Neuronal stem cell (in vitro differentiated cells): ENCODE measurements at places on chromosomes 1 and 21.

- H3K4me1 ChIP-seq = no peaks in the 10 kb centered on the region
- H3K4me3 ChIP-seq = no peak overlapping the region
- H3K27ac ChIP-seq = no peak overlapping the region
- no peaks in the 10 kb centered on the region for H3K27me3 ChIP-seq
These were observed 285.1 kb downstream of the CACNA1E start for GRCh38 chr1:181768211-181768929.

DNA sequence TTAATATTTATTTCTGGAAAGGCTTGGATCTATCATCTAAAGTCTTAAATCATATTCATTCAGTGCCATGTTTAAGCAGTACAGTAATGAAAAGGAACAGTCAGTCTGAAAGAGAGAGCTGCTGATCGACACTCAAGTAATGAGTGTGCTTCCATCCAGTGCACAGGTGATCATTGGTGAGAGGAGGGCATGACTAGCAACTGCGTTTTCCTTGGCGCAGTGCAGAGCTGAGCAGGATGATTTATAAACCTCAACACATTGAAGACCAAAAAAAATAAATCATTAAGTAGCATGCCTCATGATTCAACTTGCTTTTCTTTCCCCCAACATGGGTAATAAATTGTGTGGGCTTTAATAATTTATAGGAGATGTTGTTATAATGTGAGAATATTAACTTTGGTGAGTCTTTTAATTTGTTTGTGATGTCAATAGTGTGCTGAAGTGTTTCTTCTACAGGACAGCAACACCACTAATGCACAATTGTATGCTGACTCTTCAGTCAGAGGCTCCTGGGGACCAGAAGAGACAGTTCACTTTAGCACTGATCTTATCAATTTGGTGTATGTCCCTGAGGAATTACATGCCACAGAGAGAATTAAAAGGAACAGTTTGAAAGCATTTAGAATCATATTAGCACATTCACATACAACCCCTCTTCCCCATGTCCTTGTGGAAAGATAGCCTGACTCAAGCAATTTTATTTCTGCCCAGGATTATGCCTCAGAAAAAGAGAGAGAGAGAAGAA is 199.7 kb upstream of the ADGRL2 start:
- DNase-seq = no peak
- H3K27me3 ChIP-seq = no peaks in the 10 kb centered on the region
- no peak overlapping the region for H3K27ac ChIP-seq
- H3K4me3 ChIP-seq = no peak overlapping the region

- H3K4me1 ChIP-seq = no peaks in the 10 kb centered on the region
- no peaks in the 10 kb centered on the region for H3K27me3 ChIP-seq
- no peak for DNase-seq
- H3K4me3 ChIP-seq = no peak overlapping the region
- H3K27ac ChIP-seq = no peak overlapping the region
These were observed 2.4 kb downstream of the SSX2IP start for GRCh38 chr1:84687714-84688462.

- H3K4me1 ChIP-seq = peaks cover 12% of the 10 kb centered on the region
- H3K4me3 ChIP-seq = no peak overlapping the region
- peaks cover 10% of the 10 kb centered on the region for H3K27me3 ChIP-seq
- H3K27ac ChIP-seq = no peak overlapping the region
These were observed 1.3 kb downstream of the BCAN start for GRCh38 chr1:156643049-156643777.

- H3K36me3 ChIP-seq = no peaks in the 10 kb centered on the region
- DNase-seq = peak; percentile 80
- H3K27ac ChIP-seq = no peak overlapping the region
- H3K27me3 ChIP-seq = no peaks in the 10 kb centered on the region
These were observed 11.1 kb upstream of the C1orf174 start for GRCh38 chr1:3910857-3911845.

DNA sequence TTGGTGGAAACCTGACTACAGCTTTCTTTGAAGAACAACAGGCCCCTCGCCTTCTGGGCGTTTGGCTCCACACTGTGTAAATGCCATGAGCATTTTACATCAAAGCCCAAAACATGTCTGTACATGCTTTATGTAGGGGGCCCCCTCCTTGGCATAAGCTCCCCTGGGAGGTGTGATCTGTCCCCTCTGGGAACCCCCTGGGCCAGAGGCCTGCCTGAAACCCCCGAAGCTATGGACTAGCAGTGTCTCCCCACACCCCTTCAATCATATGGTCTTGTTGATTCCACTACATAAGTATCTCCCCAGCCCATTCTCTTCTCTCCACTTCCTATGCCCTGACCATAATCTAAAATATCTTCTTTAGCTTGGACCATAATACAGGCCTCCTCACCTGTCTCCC is 241.5 kb downstream of the C1orf94 start:
- no peak for DNase-seq
- no peaks in the 10 kb centered on the region for H3K27me3 ChIP-seq
- no peak overlapping the region for H3K27ac ChIP-seq
- no peak overlapping the region for H3K4me3 ChIP-seq
- no peaks in the 10 kb centered on the region for H3K36me3 ChIP-seq

DNA sequence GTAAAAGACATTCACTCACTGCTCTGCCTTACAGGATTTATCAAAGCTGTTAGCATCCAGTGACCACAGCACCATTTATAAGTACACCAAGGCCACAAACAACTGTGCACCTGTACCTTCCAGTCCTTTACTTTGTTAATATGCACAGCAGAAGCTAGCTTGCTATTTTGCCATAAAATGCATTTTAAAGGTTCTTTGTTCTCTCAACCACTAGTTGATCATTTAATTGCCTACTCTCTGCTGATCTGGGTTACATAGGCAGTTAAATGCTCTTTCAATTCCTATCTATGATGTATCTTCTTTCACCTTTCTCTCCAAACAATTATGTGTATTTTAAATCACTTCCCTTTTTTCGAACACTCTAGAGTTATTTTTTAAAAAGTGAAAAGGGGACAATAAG is 126.4 kb downstream of the SIPA1L2 start:
- H3K4me3 ChIP-seq = no peak overlapping the region
- peaks cover 5% of the 10 kb centered on the region for H3K4me1 ChIP-seq
- no peak for DNase-seq

- no peak overlapping the region for H3K4me3 ChIP-seq
- no peak overlapping the region for H3K27ac ChIP-seq
- no peaks in the 10 kb centered on the region for H3K27me3 ChIP-seq
- no peaks in the 10 kb centered on the region for H3K4me1 ChIP-seq
- no peak for DNase-seq
- peaks cover 50% of the 10 kb centered on the region for H3K36me3 ChIP-seq
These were observed 52.0 kb downstream of the ZNHIT6 start for GRCh38 chr1:85656256-85656655.

DNA sequence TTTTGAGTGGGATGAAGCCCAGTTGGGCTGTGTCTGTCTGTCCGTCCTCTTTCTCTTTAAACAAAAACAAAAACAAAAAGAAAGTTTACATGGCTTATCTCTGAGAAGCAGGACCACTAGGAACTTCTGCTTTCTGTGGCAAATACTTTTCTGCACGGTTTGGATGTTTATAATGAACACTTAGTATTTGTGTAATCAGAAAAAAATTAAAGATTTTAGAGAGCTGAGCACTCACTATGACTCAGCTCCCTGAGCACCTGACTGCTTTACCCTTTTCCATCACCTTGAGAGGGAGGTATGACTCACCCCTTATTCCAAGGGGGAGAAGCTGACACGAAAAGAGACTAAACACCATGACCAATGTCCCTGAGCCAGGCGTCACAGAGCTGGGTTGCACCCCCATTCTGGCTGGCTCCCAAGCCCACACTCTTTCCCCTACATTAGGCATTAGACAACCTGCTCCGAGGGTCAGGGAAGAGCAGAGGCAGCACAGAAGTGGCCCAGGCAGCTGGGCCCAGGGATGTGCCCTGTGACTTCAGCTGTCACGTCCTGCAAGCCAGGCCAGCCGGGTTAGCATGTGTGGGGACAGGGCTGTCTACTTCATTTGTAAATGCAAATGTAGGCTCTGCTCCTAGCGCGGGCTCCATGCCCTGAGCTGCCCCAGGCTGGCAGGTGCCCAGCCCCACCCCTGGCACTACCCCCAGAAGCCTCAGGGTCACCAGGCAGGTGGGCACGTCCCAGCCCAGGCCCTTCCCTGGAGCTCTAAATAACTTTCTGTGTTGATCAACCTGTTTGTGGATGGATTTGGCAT is 30.4 kb downstream of the RAP1GAP start:
- peaks cover 17% of the 10 kb centered on the region for H3K27me3 ChIP-seq
- H3K4me1 ChIP-seq = peaks cover 4% of the 10 kb centered on the region
- no peaks in the 10 kb centered on the region for H3K36me3 ChIP-seq
- H3K27ac ChIP-seq = no peak overlapping the region

- DNase-seq = no peak
- no peak overlapping the region for H3K27ac ChIP-seq
- H3K27me3 ChIP-seq = no peaks in the 10 kb centered on the region
- H3K4me1 ChIP-seq = no peaks in the 10 kb centered on the region
These were observed 108.8 kb downstream of the ITSN1 start for GRCh38 chr21:33751120-33751519.

DNA sequence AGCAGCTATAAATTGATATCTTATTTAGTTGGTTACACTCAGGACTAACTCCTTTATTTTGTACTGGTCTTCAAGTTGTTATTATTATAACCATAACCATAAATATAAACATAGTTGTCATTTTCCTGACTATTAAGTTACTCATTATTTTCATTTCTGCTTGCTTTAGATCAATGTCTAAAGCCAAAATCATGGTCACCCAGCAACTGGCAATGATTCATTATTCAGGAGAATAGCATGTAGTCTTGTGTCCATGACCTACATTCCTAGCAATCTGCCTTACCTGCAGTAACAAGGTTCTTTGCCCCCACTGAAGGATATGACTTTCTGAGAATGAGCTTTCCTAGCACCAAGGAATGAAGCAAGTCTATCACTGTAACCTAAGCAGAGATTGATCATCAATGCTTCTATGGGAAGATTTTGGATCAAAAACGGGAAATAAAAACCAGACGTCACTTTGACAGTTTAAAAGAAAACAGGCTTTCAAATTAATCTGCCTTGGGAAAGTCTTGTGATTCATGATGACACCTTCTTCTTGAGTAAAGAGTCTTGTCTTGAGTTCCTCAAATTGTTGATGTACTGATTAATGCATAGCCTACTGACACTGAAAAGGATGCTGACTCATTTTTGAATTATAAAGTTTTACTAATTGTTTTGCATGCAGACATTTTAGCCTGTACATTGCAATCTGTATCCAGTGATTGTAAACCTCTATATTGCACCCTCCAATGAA is 203.3 kb upstream of the IVNS1ABP start:
- no peaks in the 10 kb centered on the region for H3K4me1 ChIP-seq
- H3K4me3 ChIP-seq = no peak overlapping the region
- H3K27me3 ChIP-seq = no peaks in the 10 kb centered on the region
- no peaks in the 10 kb centered on the region for H3K36me3 ChIP-seq
- DNase-seq = no peak

DNA sequence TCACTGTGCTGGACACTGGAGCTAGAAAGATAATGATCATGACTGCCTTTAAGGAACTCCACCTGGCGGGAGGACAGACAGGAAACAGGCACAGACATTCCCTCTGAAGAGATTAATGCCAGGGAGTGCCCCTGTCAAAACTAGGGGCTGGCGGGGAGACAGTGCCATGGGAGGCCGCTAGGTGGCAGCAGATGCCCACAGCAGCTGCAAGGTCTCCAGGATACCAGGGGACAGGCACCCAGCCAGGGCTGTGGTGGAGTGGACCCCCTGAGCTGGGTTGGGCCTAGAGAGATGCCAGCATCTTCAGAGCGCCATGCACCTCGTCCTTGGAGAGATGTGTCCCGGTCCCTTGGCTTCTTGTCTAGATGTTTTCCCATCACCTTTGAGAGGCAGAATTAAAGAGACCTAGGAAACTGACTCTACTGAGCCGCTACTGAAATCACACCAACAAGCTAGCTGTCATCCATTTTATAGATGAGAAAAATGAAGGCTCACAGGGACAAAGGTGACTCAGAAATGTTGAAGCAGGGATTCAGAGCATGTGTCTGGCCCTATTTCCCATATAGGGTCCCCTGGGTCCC is 3.6 kb downstream of the REN start:
- H3K4me3 ChIP-seq = no peak overlapping the region
- no peaks in the 10 kb centered on the region for H3K27me3 ChIP-seq
- no peaks in the 10 kb centered on the region for H3K4me1 ChIP-seq

DNA sequence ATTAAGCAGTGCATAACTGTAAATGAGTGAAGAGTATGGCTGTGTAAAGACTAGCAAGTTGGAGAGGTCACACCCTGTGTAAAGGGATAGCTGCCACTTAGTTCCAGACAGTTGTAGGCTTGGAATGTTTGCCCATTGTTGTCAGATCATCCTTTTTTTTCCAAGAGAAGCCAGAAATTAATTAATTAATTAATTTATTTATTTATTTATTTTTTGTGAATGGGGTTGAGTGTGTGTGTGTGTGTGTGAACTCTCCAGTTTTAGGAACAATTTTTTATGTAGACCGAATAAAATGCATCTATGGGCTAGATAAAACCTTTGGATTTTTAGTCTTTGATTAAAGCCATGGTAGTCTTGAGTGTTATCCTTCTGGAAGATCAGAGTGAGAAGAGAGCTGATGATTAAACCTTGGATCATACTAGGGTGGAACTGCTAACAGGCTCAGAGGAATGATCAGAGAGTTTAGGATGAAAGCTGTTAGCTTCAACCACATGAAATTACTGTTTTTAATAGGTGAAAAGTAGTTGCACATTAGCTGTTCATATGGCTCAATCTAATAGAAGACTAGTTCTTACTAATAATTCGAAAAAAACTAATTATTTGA is 58.4 kb downstream of the OSBPL9 start:
- H3K4me3 ChIP-seq = no peak overlapping the region
- no peaks in the 10 kb centered on the region for H3K36me3 ChIP-seq
- H3K27me3 ChIP-seq = no peaks in the 10 kb centered on the region
- DNase-seq = no peak
- H3K4me1 ChIP-seq = no peaks in the 10 kb centered on the region

DNA sequence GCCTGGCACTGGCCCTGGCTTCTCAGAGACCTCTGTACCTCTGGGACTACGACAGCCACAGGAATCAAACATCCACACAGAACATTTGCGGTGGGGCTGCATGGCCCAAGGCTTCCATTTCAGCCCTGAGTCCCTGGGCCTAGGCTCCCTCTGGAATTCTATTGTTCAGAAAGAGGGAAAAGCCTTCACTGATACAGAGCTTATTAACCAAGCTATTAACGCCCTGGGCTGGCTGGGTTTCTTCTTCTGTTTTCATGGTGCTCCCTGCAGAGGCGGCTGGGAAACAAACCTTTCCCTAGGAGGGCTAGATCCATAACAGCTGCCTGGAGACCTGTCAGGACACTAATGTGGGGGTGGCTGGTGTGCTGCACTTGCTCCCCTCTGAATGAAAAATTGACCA is 88.2 kb downstream of the KAZN start:
- no peak overlapping the region for H3K4me3 ChIP-seq
- peak; percentile 31 for DNase-seq
- peaks cover 19% of the 10 kb centered on the region for H3K4me1 ChIP-seq
- peaks cover 42% of the 10 kb centered on the region for H3K36me3 ChIP-seq
- no peaks in the 10 kb centered on the region for H3K27me3 ChIP-seq
